ENCODE measurements at places on chromosomes 2 and 18.

DNA sequence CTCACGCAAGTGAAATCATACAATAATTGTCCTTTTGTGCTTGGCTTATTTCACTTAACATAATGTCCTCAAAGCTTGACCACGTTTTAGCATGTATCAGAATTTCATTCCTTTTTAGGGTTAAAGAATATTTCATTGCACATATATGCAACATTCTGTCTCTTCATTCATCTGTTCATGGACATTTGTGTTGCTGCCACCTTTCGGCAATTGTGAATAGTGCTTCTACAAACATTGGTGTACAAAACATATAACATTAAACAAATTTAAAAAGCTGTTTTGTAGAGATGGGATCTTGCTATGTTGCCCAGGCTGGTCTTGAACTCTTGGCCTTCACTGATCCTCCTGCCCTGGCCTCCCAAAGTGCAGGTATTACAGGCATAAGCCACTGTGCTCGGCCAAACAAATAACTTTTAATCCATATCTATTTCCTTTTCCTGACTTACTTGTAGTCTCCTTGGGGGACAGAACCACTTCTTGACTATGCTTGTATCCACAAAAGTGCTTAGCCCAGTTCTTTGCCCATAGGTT is 209.3 kb downstream of the SLC4A3 start:
- DNase-seq: no peak

GRCh38 chr2:85733121-85733960 is 20.4 kb upstream of the ATOH8 start:
- DNase-seq: no peak

- DNase-seq: no peak
Measured at GRCh38 chr18:49055754-49056172, 105.0 kb upstream of the SMAD7 start.

- DNase-seq: no peak
Measured at GRCh38 chr2:223936862-223937326, 8.2 kb downstream of the WDFY1 start.

GRCh38 chr2:85413592-85414420 is 3.6 kb upstream of the CAPG start:
- DNase-seq: no peak

All from stimulated activated naive CD4-positive, alpha-beta T cell (primary cell).